AG04450 (cell line): ENCODE measurements at places on chromosomes 13 and 19. TPM values are rescaled to one million over a fixed set of nuclear protein-coding genes. Genes with fewer than 3 reads are reported as not detected.

DNA sequence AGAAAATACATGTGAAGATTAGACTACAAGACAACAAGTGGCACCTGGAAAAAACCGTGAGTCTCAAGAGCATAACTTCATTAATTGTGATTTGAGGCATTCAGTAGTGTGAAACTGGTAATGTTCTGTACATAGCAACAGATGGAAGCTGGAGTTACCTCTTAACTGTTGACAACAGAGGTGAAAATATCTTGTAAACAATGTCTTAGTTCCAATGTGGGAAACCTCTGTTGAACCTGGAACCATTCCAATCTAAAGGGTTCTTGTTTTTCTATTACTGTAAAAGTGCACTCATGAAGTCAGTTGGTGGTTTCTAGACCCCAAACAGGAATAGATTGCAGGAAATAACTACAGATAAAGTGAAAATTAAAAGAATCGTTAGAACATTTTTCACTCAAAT, 728.4 kb downstream of the SLITRK1 start:
- no peak for DNase-seq

GRCh38 chr19:4519521-4520277, 1.4 kb upstream of the PLIN4 start:
- DNase-seq = no peak

GRCh38 chr13:36713887-36714286, 40.1 kb downstream of the SERTM1 start:
- no peak for DNase-seq

DNA sequence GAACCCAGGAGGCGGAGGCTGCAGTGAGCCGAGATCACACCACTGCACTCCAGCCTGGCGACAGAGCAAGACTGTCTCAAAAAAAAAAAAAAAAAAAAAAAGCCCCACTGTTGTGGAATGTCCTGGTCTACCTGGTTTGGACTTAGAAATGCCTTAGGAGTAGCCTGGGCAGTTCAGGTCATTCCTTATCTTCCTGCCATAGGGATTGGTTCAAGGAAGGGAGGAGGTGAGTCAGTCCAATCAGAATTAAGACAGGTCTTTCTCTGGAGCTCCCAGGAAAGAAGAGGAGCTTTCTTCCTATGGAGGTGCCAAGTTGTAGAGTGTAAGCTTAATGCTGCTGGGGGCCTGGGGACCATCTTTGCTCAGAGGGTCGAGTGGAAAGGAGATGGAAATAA, 44.8 kb downstream of the SIPA1L3 start:
- no peak for DNase-seq

- DNase-seq = no peak
Observed at GRCh38 chr19:18712981-18713380, 29.5 kb downstream of the CRTC1 start.

- DNase-seq = no peak
Observed at GRCh38 chr13:43448605-43449336, 338.0 kb downstream of the ENOX1 start.

DNA sequence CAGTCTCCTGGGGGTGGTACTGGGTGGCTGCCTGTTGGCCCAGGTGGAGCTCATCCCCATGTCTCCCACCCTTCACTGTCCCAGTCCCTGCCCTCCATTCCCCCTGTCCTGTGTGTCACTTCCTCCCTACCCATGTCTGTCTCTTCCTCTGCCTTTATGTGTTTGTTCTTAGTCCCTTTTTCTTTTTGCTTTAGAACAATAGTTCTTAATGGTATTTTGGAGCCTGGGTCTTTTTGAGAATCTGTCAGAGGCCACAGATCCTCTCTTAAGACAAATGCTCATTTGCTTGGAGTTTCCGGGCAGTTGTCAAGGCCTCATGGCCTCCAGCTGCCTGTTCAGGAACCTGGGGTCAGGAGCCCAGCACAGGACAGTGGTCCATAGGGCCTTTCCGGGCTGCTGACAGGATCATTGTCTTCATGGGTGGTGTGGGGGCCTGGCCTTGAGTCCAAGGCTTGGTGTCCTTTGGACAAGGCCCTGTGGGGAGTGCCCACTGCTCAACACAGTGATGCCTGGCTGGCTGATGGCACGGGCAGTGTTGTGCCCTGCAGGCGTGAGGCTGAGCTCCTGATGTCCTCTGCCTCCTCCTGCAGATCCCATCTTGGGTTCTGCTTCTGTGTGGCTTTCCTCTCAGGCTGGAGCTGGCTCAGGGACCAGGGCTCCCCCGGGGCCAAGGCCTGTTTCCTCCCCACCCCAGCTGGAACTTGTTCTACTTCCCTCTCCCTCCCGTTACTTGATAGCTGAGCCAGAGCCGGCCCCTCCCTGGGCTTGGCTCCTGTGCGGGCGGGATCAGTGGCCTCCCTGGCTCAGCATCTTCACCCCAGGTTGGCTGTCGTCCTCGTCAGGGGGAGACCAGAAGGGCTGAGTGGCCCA, 3.5 kb downstream of the EGLN2 start:
- no peak for DNase-seq

DNA sequence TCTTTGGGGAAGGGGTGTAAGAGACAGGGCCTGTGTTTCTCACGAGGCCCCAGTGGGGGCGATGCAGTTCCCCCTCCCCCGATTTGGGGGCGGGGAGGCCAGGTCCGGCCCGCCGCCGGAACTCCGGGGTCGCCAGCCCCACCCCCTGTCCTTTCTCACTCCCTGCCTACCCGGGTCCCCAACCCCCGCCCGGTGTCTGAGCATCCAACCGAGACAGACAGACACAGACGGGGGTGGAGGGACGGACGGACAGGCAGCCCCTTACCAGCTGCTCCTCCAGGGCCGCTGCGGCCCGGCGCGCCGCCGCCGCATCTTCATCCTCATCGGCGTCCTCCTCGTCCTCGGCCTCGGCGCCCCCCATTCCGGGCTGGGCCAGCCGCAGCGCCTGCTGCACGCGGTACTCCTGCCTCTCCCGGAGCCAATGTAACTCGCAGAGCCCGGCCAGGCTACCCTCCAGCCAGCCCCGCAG, 397 bp downstream of the DACT3 start:
- no peak for DNase-seq

DNA sequence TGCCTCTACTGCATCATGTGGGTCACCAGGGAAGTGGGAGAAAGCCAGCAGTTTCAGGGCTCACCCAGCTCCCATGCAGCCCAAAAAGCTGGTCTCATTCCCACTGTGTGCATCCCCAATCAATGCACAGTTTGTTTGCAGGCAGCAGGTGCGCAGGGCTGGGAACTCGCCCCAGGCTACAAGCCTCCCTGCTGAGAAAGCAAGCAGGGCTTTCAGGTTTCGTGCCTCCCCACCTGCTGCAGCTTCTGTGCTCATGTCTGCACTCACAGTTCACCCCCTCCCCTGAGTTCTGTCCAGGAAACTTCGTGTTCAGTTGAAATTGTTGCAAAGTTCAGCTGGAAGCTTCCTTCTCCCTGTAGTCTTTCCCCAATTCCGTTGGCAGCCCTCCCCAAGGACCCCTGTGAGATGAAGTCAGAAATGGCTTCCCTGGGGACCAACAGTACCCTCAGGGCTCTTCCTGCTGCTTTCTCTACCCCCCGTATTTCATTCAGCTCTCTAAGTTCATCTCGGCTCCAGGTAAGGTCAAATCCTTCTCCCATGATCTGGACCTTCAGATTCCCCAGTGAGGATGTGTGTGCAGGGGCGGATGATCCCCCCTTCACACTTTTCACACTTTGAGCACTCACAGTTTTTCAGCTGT, 10.3 kb upstream of the KLK3 start:
- no peak for DNase-seq

DNA sequence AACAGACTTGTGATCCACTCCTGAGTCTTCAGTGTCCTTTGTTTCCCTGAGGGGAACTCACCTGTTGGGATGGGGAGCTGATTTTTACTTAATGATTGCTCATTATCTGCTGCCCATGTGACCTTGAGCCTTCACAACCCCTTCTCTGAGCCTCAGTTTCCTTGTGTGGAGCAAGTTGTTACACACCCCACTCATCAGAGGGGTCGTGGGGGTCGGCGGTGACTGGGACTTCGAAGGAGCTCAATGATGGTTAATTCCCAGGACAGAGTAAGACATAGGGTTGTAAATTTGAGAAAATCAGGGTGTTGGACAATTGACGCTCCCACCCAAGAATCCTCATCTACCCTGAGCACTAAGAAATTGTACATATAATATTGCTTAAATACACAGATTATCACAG, 13.5 kb downstream of the LILRA5 start:
- no peak for DNase-seq

GRCh38 chr19:10104130-10104513, 1.6 kb upstream of the ANGPTL6 start:
- no peak for DNase-seq

DNA sequence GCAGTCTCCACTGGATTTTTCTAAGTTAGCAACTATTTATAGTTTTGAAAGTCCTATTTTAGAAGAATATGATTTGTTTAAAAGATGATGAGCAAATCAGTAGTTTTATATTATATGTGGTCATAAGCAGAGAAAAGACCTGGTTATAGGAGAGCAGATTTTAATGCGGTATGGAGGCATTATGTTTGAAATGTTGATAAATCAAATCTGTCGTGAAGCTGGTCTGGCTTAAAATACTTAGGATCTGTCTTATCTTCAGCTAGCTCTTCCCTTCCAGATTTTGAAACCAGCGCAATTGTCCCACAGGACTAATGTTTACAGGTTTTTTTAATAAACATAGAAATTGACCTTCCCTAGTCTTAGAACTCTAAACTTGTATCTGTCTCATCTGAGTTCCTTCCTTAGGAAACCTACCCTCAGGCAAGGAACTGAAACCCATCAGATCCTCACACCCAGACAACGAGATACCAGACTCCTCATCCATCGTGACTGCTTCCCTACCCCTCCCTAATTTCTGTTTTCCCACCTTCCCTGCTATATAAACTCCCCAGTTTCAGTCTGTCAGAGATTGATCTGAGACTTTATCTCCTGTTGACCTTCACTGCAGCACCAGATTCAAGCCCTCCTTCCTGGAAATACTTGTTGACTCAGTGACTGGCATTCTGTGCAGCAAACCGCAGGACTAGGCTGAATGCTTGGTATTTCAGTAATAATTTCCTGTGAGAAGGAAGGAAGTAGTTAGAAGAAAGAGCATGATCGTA, 37.8 kb upstream of the CXCL17 start:
- DNase-seq = no peak

- no peak for DNase-seq
Observed at GRCh38 chr19:49272204-49272603, 52.8 kb downstream of the SLC6A16 start.

- DNase-seq = no peak
Observed at GRCh38 chr19:56837492-56838023, 3.0 kb downstream of the PEG3 start.

DNA sequence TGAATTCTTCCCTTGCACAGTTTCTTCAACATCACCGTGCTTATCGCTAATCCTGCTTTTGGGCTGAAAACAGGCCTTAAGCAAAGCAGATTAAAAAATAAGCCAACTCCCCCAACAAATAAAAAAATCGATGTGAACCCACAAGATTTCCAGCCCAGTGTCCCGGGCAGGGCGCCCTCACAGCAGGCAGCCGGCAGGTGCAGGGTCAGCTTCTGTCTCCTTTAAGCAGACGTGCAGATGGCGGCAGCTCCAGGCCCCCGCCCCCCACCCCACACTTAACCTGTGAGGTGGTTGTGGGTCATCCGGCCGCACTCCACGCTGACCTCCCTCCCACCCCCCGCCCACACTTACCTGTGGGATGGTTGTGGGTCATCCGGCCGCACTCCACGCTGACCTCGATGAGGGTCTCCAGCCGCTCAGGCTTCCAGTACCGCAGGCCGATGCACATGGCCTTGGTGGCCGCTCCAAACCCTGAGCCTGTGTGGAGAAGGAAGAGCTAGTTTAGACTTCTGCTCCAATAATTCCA, 19.8 kb downstream of the ADPRHL1 start:
- DNase-seq = no peak

GRCh38 chr13:98508280-98508679, 68.6 kb downstream of the STK24 start:
- peak; percentile 30 for DNase-seq

DNA sequence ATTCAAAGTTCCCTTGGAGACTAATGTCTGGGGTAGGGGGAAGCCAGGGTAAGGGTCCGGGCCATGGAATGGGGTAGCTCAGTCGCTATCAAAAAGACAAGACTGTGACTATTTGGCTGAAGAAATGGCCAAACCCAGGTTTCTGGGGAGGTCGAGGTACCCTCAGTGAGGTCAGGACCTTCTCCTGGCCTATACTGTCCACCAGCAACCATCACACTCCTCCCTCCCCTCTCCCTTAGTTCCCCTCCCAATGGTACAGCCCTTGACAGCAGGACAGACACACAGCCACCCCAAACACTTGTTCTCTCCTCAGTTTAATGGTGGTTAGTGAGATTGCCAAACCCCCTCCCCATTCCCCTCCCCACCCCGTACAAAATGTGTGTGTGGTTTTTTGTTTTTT, 2.6 kb upstream of the ZNF428 start:
- DNase-seq = no peak

DNA sequence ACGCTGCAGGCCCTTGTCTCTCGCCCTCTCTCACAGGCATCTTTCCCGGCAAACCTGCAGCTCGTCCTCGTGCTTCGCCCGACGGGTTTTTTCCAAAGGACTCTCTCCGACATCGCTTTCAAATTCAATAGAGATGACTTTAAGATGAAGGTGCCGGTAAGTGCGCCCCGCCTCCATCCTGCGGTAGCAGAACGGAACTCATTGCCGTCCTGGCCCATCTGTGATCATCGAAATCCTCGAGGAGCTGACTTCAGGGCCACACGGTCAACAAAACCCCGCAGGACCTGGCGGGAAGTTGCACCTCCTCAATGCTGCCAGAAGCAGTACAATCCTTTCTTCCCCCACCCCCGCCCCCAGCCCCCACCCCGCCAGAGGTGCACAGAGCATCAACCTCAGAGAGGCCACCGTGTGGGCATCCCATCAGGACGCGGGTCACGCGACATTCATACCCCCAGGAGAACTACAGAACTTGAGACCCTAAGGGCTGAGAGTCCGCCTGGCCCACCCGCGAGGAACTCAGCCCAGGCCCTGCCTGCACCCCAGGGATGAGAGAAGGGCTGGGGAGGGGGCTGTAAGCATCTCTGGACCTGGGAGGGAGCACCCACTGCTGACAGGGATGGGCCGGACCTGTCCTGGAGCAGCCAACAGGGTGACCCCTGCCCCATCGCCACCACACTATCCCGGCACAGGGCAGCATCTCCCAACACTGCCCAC, 44.9 kb upstream of the F7 start:
- no peak for DNase-seq

Gene ALOX5AP
- polyA plus RNA-seq = 5.2 and 6.4 TPM in 2 replicates

Gene CYSLTR2
- not detected in 2 replicates for polyA plus RNA-seq

Gene TMEM86B
- 0.87 and 1.2 TPM in 2 replicates for polyA plus RNA-seq

Gene FAAP24
- polyA plus RNA-seq = 1.6 and 1.8 TPM in 2 replicates

Gene DCLK1
- polyA plus RNA-seq = not detected in 2 replicates

Gene HIPK4
- 0.09 and 0.11 TPM in 2 replicates for polyA plus RNA-seq
